ENCODE measurements at places on chromosomes 11 and 22. TPM values are rescaled to one million over a fixed set of nuclear protein-coding genes. Genes with fewer than 3 reads are reported as not detected.

GRCh38 chr11:71466358-71466757 lies 13.4 kb downstream of the NADSYN1 start:
- peak overlapping the region; percentile 71 for H3K27ac ChIP-seq
- peaks cover 71% of the 10 kb centered on the region for H3K36me3 ChIP-seq
- no peak for DNase-seq
- no peak overlapping the region for H3K4me3 ChIP-seq
- no peaks in the 10 kb centered on the region for H3K4me1 ChIP-seq
- no peaks in the 10 kb centered on the region for H3K27me3 ChIP-seq

FGF4 gene
- total RNA-seq, result not detected

MN1 gene
- 0.22 TPM for total RNA-seq

GGT5 gene
- not detected for total RNA-seq

SLC35F2 gene
- 4.0 TPM for total RNA-seq

Data from naive thymus-derived CD8-positive, alpha-beta T cell (primary cell).